ENCODE measurements at places on chromosomes 7 and 10. TPM values are rescaled to one million over a fixed set of nuclear protein-coding genes. Genes with fewer than 3 reads are reported as not detected.

- no peak for DNase-seq
- H3K4me3 ChIP-seq: no peak overlapping the region
- H3K4me1 ChIP-seq: no peaks in the 10 kb centered on the region
- H3K36me3 ChIP-seq: no peaks in the 10 kb centered on the region
Measured at GRCh38 chr7:147653456-147653855, 937.1 kb upstream of the C7orf33 start.

- H3K27me3 ChIP-seq: no peaks in the 10 kb centered on the region
- no peaks in the 10 kb centered on the region for H3K36me3 ChIP-seq
- H3K4me1 ChIP-seq: no peaks in the 10 kb centered on the region
- H3K4me3 ChIP-seq: no peak overlapping the region
- no peak for DNase-seq
- H3K27ac ChIP-seq: no peak overlapping the region
Measured at GRCh38 chr7:21367537-21367936, 60.3 kb upstream of the SP4 start.

DNA sequence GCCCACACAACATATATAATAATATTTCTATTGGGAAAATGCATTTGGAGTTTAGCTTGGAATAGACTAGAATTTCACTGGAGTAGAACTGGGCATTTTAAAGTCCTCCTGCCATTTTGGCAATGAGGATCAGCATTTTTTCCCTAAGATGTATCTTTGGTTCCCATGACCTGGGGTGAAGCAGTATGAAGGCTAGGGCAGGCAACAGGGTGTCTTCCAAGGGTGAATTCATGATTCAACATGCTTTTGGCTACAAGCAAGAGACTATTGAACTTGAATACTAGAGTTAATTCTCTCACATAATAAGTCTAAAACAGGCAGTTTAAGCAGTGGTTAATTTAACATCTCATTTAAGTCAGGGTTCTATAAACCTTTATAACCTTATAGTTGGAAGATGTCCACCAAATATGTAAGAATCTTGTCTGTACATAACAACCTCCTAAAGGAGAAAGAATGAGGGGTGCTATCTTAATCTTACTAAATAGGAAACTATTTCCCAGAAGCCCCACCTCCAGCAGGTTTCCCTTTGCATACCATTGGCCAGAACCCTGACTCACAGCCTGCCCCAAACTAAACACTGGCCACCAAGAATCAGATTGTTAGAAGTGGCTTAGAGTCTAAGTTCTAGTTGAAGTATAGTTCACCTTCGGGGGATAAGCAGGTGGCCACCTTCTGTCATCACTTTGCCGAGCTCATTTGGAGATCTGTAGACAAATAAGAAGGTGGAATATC is 96.0 kb upstream of the PRPS1L1 start:
- H3K36me3 ChIP-seq: no peaks in the 10 kb centered on the region
- no peaks in the 10 kb centered on the region for H3K27me3 ChIP-seq
- H3K27ac ChIP-seq: no peak overlapping the region
- no peak overlapping the region for H3K4me3 ChIP-seq
- no peak for DNase-seq

DNA sequence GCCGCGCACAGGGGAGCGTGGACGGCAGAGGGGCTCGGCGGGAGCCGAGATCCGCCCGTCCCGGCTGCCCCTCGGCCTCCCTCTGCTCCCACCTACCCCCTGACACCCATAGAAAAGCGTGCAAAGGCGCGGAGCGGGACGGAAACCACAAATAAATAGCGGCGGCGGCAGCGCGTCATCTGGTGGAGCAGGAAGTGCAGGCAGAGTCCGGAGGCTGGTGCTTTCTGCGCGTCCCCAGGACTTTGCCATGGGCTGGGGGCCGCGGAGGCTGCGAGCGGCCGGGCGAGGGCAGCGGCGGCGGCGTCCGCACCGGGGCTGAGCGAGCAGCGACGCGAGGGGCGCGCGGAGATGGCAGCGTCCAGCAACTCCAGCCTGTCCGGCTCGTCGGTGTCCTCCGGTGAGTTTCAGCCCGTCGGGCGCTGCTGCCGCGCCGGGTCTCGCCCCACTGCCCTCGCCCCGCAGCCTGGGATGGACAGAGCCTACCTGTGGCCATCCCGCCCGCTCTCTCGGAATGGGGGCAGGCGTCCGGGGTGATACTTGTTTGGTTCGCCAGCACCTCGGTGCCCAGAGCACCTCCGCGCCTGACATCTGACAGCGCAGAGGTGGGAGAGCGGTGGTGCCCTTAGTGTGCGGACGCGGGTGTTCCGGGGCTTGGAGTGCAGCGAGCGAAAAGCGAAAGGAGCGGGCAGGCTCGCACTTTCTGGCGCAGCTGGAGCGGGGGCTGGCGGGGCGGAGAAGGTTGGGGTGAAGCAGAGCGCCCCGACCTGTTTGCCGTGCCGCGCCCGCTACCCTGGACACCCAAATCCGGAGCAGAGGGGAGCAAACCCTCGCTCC is at the start of gene CHN2:
Gene CHN2, plus strand, starts transcription at position 182 of the 834 bp plus-strand sequence.
- H3K4me1 ChIP-seq: peaks cover 1% of the 10 kb centered on the region
- DNase-seq: no peak
- H3K36me3 ChIP-seq: no peaks in the 10 kb centered on the region
- H3K4me3 ChIP-seq: peak within 1 kb of the TSS; percentile 82
- peaks cover 59% of the 10 kb centered on the region for H3K27me3 ChIP-seq

The TMEM176B gene
- total RNA-seq: 3.3 TPM

The OR9A2 gene
- not detected for total RNA-seq

The ZDHHC4 gene
- total RNA-seq: 17.8 TPM

The FRA10AC1 gene
- total RNA-seq: 5.5 TPM

- H3K27ac ChIP-seq: no peak overlapping the region
- H3K27me3 ChIP-seq: peaks cover 35% of the 10 kb centered on the region
- no peak for DNase-seq
Measured at GRCh38 chr7:155953501-155953778, 141.2 kb upstream of the SHH start.

The DENND2A gene
- 1.1 TPM for total RNA-seq

GRCh38 chr7:107482571-107482970 is 12.7 kb downstream of the GPR22 start:
- no peak overlapping the region for H3K27ac ChIP-seq
- H3K4me1 ChIP-seq: no peaks in the 10 kb centered on the region
